ENCODE measurements at places on chromosomes 12 and 14.

DNA sequence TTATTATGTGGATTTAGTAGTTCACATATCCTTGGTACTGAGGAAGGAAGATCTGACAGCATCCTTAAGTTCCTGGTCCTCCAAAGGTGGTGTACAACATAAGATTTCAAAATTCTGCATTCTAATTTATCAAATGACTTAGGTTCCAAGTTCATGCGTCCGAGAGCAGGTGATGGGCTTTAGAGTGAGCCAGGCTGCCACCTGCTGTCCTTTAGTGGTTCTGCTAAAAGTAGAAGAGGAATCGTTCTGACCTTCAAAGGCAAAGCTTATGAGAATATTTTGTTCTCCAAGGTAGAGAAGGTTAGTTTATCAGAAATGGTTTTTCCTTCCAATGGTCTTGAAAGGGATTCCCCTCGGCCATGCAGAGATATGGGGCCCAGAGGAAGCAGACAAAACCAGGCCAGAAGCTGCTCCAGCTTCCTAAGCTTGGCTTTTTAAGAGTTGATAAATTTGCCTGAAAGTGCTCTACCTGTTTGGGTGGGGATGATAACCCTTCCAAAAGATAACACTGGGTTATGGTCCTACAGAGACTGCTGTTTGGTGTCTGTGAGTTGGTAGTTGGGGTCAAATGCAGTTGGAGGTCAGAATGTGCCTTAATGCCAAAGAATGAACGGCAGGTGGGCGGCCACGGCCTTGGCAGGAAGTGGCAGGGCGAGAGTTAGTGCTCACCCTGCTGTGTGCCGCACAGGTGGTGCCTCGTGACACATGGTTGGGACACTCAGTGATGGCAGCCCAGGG lies 29.1 kb upstream of the LRTM2 start:
- DNase-seq: peak; percentile 61

DNA sequence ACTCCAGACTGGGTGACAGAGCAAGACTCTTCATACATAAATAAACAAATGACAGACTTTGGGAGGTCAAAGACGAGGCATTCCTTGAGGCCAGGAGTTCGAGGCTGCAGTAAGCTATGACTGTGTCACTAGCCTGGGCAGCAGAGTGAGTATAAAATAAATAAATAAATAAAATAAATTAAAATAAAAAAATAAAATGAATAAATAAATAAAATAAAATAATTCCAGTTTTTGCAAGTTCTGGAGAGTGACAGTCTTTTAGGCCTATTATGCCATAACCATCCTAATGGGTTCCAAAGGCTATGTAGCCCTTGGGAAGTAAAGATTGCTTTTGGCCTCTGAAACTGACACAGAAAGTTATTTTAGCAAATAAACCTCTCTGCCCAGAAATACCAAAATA lies 16.5 kb upstream of the NRDE2 start:
- DNase-seq: no peak

- peak; percentile 14 for DNase-seq
These were observed 12.1 kb downstream of the TCL1A start for GRCh38 chr14:95701846-95702221.

DNA sequence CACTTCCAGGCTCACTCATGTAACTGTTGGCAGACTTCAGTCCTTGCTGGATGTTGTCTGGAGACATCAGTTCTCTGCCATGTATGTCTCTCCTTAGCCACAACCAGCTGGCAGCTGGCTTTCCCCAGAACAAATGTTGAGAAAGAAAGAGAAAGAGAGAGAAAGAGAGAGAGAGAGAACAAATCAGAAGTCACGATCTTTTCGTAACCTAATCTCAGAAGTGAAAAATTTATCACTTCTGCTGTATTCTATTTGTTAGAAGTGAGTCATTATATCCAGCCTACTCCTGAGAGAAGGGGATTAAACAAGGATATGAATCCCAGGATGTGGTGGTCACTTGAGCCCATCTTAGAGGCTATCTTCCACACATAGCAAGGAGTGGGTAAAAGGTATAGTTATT lies 101.2 kb downstream of the BTG1 start:
- DNase-seq: no peak

DNA sequence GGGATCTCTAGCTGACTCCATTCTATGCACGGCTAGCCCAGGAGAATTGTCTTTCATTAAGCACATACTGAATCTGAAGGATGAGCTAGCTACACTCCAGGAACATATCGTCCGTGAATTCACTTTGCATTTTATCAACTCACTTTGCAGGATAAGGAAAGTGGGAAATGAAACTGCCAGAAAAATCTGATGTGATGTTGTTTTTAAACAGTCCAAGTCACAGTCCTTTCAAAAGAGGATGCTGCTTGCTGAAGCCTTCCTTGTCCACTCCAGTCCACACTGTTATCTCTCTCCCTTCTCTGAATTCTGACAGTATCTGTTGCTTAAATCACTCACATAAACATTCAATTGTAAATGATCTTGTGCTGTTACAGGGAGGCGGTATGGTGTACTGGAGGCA lies 12.7 kb upstream of the TMCC3 start:
- DNase-seq: no peak

- no peak for DNase-seq
These were observed 165.2 kb upstream of the BCL2L14 start for GRCh38 chr12:11905534-11905933.

DNA sequence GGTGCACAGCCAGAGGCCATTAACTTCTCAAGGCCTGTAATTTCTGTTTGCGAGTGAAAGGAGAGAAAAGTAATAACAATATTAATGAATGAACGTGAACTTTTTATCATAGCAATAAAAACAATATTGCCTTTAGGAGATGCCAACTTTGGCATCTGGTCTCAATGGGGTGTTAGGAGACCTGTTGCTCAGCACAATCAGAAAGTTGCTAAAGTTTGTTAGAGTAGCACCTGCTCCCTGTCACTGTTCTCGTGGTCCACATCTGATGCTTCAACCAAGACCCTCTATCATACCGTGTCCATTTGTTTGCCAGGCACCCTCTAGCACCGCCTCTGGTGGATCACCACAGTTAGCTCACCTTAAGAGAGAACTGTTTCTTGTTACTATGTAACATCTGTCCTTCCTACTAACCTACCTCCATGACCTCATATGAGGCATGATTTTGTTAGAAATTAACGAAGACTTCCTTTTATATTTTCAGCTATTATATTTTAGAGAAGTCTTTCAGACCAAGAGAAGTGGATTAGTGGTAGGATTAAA lies 12.5 kb upstream of the CLEC4E start:
- DNase-seq: no peak

- peak; percentile 74 for DNase-seq
These were observed 30.9 kb upstream of the WDR89 start for GRCh38 chr14:63672417-63673180.

DNA sequence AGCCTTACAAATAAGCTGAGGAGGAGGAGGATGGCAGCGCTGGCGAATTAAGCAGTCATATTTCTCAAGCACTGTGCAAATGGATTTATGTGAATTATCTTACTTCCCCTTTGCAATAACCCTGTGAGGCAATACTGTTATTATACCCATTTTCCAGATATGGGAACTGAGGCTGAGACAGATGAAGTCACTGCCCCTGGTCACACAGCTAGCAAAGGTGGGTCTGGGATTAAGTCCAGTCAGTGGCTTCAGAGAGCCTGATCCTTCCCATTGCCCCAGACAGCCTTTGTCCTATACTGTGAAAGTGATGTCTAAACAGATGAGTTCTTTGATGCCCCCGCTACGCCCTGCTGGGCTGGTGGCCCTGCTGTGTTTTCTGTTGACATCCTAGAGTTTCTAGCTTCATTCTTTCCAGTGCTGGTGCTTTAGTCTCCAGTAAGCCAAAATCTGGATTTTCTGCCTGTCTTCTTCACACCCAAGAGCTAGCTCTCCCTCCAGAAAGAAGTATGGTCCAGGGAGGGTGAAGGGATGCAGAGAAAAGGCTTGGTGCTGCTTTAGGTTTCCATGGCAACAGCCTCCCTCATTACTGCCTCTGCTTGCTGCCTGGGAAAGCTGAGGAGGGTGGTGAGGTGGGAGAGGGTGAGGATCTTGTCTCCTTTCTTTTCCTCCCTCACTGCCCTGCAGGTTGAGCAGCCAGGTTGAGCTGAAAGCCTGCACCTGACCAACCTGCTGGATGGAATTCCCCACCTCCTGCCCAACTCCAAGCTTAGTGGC lies 30.7 kb downstream of the TMEM63C start:
- DNase-seq: no peak

GRCh38 chr12:67068204-67068731 lies 200.9 kb upstream of the CAND1 start:
- no peak for DNase-seq

DNA sequence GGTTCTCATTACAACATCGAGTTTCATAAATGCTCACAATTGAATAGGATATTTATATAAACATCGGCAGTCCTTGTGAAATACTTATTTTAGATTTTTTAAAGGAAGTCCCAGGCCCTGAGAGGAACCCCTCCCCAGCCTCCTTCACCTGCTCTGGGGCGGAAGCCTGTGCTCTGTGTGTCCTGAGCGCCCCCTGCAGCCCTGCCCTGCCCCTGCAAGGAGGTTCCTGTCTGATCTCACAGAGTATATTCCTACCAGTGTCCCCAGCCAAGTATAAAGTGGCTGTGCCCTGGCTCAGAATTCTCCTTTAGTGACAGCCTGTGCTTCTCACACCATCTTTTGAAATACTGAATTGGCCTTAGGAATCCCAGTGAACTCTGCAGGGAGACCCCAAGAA lies 659.5 kb downstream of the TMEM121 start:
- no peak for DNase-seq

- no peak for DNase-seq
These were observed 72.7 kb downstream of the EFCAB11 start for GRCh38 chr14:89881839-89882238.

- no peak for DNase-seq
These were observed 76.7 kb downstream of the TTC7B start for GRCh38 chr14:90739318-90740068.

- no peak for DNase-seq
These were observed 9.3 kb downstream of the PLEKHD1 start for GRCh38 chr14:69493791-69494190.

DNA sequence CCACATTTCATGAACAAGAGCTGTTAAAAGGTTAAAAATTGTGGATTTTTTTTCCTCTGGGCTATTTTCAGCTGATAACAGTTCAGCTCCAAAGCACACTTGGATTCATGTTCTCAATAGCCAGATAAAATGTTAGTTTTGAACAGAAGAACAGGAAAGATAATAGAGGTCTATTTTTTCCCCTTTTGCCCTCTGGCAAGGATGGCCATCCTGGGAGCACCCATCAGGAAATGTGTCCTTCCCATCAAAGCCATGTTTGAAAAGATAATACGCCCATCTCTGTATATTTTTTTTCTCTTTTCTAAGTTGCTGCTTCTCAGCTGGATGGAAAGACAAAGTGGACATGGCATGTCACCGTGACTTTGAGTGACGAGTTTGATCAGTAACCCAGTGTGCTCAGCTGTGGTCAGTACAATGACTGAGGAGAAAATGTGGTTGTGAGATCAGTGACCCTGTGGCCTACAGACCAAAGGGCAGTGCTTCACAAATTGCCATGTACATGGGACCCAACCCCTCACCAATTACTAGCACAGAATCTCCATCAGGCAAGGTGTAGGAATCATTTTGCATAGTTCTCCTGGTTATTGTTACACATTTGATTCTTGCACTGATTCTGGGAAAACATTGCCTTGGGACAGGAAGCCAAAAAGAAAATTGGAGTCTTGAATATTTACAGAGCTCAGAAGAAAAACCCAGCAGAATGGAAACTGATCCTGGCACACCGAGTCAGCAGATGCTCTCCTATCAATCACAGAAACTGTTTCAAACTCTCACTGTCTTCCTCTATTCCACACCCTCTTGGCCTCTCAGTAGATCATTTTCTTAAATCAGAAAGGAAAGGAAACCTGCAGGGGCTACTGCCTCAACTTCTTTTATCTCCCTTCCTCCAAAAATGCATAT lies 64.3 kb downstream of the ANO6 start:
- no peak for DNase-seq

GRCh38 chr12:109804820-109805761 lies 28.1 kb downstream of the TRPV4 start:
- DNase-seq: peak; percentile 51

- DNase-seq: no peak
These were observed 63.0 kb upstream of the HMGA2 start for GRCh38 chr12:65761301-65761700.

- no peak for DNase-seq
These were observed 161.0 kb downstream of the CEP128 start for GRCh38 chr14:80780500-80780899.

GRCh38 chr14:67240168-67240932 lies 885 bp upstream of the PALS1 start:
- DNase-seq: no peak

GRCh38 chr14:74860899-74861733 lies 14.8 kb downstream of the PROX2 start:
- DNase-seq: peak; percentile 88

DNA sequence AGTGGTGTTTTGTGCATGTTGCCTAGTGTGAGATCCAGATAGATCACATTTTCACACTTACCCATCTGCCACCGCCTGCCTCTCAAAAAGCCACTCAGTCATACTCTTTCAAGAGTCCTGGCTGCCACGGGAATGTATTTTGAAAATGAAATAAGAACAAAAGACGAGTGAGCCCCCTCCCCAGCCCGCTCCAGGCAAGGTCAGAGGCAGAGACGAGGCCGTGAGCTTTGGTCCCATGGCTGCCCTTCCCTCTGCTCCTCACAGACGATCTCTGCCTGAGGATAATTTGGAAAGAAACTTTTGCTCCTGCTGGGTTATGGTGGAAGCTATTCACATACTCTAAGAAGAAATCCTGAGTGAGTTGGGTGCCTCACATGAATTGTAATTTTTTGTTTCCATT lies 924.3 kb downstream of the BCL11B start:
- DNase-seq: no peak

GRCh38 chr12:121512561-121512960 lies 68.3 kb downstream of the KDM2B start:
- no peak for DNase-seq

DNA sequence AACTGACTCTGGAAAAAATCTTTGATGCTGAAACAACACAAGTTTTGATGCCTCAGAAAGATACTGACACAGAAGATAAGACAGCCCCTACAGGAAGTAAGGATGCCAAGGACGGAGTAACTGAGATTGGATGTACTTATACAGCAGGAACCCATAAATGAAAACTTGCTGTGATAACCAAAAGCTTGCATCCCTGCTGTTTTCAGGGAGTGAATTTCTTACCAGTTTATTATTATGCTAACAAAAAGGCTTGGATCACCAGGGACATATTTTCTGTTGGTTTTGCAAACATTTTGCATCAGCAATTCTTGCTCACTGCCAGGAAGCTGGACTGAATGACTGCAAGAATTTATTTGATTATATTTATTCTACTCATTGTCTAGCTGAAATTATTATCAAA lies 197.7 kb downstream of the NAV3 start:
- no peak for DNase-seq

All from fibroblast of upper back skin (primary cell).